ENCODE measurements at places on chromosomes 13 and 19.

DNA sequence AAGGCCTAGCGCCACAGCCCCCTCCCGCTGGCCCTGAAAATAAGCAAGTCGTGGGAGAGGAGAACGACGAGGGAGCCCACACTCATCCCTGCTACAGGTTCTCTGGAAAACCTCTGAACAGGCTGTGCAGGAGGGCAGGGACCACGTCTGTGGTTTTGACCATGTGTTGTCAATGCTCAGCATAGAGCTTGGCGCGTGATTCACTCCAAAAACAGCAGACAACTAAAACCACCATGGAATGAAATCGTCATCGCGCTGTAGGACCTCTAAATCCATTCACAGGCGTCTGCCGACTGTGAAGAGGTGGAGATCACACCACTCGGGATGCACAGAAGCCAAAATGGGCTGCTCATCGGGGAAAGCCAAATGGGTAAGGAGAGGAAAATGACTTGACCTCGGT is 121.3 kb downstream of the COL4A1 start:
- DNase-seq: no peak

- DNase-seq: no peak
Measured at GRCh38 chr19:8214802-8215201, 5.6 kb downstream of the CERS4 start.

GRCh38 chr19:29259867-29260281 is 46.9 kb upstream of the UQCRFS1 start:
- no peak for DNase-seq

DNA sequence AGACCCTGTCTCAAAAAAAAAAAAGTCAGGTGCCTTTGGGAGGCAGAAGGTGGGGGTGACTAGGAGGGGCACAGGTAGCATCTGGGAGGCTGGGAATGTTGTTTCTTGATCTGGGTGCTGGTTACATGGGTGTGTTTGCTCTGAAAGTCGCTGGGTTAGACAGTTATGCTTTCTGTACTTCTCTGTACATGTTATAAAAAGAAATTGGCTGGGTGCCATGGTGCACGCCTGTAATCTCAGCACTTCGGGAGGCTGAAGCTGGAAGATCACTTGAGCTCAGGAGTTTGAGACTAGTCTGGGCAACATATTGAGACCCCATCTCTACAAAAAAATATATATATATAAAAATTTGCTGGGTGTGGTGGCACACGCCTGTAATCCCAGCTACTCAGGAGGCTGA is 15.1 kb downstream of the NOSIP start:
- DNase-seq: no peak

- DNase-seq: no peak
Measured at GRCh38 chr13:76874479-76874878, 11.7 kb downstream of the KCTD12 start.

DNA sequence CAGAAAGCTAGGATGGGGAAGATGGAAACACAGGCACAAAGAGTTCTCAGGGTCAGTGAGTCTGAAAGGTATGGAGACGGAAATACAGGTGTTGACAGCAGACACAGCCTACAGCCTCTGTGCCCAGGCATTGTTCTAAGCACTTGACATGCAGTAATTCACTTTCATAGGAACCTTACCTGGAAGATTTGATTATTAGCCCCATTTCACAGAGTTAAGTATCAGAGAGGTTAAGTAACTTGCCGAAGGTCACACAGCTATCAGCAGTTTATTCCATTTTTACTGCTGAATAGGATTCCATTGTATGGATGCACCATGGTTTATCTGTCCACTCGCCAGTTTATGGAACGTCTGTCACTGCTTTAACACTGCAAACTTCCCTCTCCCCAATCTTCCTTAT is 13.2 kb downstream of the KLK4 start:
- no peak for DNase-seq

DNA sequence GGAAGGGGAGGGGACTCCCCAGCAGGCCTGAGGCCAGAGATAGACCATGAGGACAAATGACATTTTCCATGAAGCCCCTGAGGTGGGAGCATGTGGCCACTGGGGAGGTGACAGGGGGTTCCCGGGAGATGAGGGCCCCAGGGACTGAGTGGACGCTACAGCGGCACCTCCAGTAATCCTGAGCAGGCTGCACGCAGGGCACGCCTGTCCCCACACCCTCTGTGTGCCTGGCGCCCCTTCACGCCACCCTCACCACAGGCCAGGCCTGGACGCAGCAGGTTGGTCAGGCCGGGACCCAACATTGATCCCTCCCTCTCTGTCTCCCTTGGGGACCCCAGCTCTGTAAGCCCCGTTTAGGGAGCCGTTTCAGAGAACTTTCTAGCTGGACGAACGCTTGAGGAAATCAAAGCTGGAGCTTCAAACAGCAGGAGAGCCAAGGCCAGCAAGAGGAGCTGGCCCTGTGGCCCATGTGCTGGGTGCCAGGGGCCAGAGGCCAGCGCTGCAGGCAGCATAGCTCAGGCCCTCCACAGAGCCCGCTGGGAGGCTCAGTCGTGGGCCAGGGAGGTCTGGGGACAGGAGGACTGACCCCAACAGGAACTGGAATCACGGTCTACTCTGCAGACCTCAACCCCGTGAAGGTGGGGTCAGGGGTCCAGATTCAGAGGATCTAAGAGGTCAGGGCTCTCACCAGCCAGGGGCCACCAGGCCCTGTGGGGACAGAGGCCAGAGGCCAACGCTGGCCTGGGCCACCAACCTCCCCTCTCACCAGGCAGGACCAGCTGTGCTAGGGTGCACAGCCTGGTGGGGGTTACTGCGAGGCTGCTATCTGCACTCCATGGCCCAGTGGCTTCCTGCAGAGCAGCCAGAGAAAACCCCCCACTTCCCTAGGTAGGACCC is 14.6 kb downstream of the LSM4 start:
- no peak for DNase-seq

DNA sequence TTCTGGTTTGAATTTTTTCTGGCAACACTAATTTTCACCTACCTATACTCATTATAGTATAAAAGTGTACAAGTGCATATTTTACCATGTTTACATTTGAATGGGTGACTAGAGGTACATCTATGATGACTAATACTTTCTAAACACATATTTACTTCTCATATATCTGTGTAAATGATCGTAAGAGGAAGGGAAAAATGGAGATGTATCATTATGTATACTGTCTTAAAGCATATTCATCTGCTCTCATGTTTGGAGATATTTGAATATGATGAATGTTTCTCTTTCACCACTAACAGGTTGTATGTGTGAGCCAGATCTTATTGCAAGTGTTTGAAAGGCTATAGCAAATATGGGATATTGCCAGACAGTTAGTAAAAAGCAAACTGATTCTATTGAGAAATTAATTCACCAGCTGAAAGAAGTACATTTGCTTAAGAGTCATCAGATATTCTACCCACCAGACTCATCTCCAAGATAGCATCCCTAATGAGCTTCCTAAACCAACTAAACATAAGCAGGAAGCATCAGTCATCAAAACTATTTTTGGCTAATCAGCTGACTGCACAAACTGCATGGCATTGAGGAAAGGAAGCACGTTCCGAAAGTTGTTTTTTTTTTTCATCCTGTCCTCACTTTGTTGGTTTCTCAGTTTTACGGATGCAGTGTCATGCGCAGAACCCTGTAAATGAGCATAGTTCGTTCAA is 738.2 kb downstream of the GPC5 start:
- DNase-seq: no peak

GRCh38 chr13:41969072-41969471 is 8.2 kb upstream of the VWA8 start:
- no peak for DNase-seq

DNA sequence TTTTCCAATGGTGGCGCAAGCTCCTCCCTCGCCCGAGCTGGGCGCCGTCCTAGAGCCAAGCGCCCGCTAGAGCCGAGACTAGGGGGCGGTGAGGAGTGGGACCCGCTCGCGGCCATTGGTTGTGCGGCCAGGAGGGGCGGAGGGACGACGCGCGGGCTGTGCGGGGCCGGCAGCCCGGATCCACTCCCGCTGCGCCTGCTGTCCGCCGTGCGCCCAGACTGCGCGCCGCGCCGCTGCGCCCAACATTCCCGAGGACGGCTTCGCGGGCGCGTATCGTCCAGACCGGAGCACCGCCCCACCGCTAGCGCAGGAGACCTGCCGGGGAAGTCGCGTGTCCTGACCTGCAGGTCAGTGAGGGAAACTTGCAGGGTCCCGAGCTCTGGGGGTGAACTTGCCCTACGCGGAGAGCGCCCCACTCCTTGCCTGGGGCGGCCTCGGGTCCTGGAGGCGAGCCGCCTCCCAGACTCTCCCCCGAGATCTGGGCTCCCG is at the start of gene SERTM1:
Gene SERTM1 (plus strand): TSS at position 183 of the 489 bp plus-strand sequence. CDS start 21,059 bp downstream, outside the sequence.
- DNase-seq: no peak

- DNase-seq: no peak
Measured at GRCh38 chr13:96417939-96418685, 328.2 kb downstream of the HS6ST3 start.

GRCh38 chr19:27884376-27884775 is 1328.6 kb downstream of the UQCRFS1 start:
- DNase-seq: no peak

- DNase-seq: peak; percentile 70
Measured at GRCh38 chr19:39506944-39507714, 7.8 kb upstream of the SELENOV start.

- DNase-seq: no peak
Measured at GRCh38 chr13:110773480-110773879, 60.0 kb downstream of the ING1 start.

- peak; percentile 46 for DNase-seq
Measured at GRCh38 chr13:100721885-100722512, 47.4 kb upstream of the TMTC4 start.

DNA sequence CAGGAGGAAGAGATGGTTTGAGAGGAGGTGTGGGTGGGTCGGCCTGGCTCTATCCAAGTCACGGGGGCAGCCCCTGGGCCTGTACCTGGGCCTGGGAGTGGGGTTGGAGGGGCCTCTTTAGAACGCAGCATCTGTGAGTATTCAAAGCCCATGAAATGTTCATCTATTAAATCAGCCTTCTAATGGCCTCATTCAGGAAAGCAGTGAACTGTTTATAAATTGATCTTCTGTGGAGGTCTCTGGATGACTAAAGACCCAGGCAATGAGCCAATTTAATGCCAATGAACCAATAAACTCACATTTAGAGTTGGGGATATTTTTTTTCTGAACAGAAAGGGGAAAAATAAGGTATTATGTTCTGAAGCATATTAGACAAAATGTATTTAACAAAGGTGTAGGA is 19.9 kb upstream of the GGACT start:
- no peak for DNase-seq

DNA sequence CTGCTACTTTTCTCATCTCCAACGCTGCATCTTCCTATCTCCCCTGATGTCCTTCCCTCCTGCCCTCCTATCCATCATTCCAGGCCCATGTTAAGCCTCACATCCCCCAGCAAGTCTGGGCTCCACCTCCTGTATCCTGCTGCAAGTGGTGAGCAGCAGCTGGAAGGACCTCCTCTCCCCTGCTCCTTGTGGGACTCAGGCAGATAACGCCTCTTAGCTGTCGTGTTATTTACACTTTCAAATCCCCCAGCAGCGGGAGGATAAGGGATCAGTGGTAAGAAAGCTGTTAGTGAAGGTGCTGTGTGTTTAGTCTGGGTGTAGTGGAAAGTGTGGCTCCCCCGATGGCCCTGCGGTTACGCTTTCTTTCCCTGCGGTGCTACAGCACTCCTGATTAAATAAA is 211.9 kb downstream of the ZNF536 start:
- no peak for DNase-seq

DNA sequence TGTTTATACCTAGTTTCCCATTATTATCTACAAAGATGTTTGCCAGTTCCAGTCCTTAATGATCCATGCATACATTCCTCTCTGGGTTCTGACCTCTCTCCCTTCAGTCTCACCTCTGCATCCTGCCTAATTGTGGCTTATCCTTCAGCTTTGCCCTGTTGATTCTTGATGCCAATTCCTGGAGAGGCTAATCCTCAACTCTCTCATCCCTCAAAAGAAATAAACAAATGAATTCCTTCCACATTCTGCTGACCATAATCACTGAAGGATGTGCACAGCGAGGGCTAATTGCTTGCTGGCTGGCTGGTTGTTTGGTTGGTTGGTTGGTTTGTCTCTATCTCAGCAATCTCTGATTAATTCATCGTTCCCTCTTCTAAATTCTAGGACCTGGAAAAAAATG is 113.8 kb downstream of the IRS2 start:
- DNase-seq: no peak

DNA sequence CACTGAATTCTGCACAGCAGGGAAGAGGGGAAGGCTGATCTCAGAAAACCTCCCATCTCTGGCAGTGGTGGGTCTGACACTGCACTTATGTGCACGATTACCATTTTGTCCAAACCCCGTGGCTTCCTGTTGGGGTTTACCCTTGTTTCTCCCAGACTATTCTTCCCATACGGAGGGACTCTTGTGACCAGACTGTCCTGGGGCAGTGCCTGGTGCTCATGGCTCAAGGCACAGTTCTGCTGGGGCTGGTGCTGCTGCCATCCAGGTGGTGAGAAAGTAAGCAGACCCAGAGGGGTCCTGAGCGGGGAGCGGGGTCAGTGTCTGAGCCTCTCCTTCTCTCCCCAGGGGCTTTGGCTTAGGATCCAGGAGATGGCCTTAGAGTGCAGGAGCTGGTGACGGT is 5.1 kb upstream of the SIGLEC9 start:
- no peak for DNase-seq

DNA sequence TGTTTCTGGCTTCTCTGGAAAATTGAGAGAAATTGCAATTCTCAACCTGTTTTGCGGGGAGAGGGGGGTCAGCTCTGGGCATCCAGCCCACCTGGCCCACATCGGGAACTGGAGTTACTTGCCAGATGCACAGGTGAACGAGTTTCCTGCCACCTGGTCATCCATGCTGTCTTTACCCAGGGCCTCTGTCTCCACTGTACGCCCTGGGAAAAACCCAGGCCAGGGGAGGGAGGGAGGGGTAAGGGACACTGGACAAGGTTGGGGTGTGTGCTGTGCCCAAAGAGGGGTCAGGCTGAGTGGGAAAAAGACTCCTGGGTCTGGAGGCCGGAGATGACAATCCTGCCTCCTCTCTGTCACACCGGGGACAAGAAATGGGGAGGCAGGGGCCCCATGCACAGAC is 307.6 kb downstream of the ZNF536 start:
- DNase-seq: no peak

DNA sequence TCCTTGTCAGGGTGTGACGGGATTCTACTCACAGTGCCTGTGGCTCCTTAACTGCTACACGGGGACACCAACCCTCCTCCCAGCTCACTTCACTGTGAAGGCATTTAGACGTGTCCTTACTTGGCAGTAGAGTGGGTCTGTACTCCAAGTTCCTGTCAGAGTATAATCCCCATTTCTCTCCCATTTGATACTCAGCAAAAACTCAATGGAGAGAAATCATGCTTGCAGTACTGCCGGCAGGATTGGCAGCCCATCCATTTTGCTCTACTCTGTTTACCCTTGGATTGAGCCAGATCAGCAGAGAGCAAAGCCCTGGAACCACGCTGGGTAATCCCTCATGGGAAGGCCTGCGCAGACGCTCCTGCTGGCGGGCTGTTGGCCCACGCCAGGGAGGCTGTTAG is 28.9 kb downstream of the ARL11 start:
- no peak for DNase-seq

GRCh38 chr13:102289606-102290005 is 112.2 kb downstream of the FGF14 start:
- no peak for DNase-seq

Measured in activated naive CD4-positive, alpha-beta T cell treated with anti-CD3 and anti-CD28 coated beads, Interleukin-2, amount 50 U/mL, for 16 hours (primary cell).